ENCODE measurements at places on chromosomes 13 and 19.

- no peak for DNase-seq
Measured at GRCh38 chr13:99577934-99578917, 77.0 kb downstream of the TM9SF2 start.

DNA sequence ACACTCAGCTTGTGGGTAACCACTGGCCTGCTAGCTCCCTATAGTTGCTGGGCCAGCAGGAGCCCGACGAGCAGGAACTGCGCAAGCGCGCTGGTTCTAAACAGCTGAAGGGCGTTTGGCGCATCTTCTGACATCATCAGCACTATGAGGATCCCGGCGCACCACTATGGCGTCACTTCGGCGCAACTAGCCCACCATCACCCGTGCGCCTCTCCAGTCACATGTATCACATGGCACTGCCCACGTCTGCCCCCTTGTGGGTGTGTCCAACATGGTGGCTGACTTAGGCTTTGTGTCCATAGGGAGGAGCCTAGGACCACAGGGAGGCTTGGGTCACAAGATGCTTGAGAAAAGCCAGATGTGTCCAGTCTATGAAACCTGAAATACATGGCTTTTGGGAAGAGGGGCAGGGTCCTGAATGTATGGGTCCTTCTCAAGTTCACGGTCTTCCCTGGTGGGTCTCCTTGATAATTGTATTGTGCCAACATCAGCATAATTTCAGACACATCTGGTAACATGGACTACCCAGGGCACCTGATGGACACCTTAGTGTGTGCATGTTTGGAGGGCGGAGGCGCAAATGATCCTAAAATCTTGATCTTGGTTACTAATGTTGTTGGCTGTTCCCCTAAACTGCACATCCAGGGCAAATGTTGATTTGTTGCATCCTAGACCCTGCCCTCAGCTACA is 18.0 kb downstream of the KLK4 start:
- no peak for DNase-seq

GRCh38 chr19:14127929-14128509 is 8.4 kb downstream of the ASF1B start:
- DNase-seq: no peak

DNA sequence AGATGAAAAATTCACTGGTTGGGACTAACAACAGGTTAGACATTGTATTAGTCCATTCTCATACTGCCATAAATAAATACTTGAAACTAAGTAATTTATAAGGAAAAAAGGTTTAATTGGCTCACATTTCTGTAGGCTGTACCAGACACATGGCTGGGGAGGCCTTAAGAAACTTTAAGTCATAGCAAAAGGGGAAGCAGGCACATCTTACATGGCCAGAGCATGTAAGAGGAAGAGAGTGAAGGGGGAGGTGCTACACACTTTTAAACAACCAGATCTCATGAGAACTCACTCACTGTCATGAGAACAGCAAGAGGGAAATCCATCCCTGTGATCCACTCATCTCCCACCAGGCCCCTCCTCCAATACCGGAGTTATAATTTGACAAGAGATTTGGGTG is 125.9 kb downstream of the SUCLA2 start:
- DNase-seq: no peak

- no peak for DNase-seq
Measured at GRCh38 chr13:30178976-30179375, 128.4 kb downstream of the KATNAL1 start.

GRCh38 chr13:73245246-73245645 is 186.4 kb downstream of the KLF5 start:
- no peak for DNase-seq

DNA sequence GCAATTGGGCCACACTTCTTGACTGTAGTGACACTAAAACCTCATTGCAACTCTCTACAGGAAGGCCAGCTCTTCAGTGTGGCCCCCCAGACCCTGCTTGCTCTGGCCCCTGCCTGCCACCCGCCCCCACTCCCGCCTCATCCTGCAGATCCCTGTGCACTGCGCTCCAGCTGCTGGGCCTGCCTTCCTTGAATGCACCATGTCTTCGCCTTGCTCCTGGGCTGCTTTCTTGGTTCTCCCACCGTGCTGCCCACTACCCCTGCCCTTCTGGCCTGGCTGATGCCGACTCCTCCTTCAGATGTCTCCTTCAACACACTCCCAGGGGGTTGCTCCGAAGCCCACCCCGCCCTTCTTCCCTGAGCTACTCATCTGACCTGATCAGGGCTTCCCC is 98.2 kb downstream of the SIPA1L3 start:
- DNase-seq: no peak

GRCh38 chr19:2766594-2767372 is 16.3 kb downstream of the SGTA start:
- DNase-seq: no peak

DNA sequence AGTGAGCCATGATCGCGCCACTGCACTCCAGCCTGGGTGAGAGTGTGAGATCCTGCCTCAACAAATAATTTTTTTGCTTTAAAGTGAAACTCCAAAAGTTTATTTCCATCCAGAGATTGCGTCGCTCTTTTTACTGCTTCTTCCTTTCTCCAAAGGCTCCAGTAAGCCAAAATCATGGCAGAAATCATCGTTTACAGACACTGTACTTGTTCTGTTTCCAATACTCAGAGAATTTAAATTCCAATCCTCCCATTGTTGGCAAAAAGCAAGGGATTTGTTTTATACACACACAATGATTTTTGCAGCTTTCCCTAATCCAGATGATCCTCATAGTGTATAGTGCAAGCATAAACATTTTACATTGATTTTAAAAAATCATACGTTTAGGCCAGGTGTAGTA is 15.3 kb downstream of the FBXO27 start:
- DNase-seq: no peak

GRCh38 chr19:293436-294110 is 2.4 kb upstream of the PLPP2 start:
- DNase-seq: no peak

GRCh38 chr13:19658831-19659230 is 25.4 kb downstream of the MPHOSPH8 start:
- DNase-seq: no peak

- no peak for DNase-seq
Measured at GRCh38 chr13:27857282-27857681, 62.5 kb upstream of the PDX1 start.

GRCh38 chr13:95452375-95452774 is 100.1 kb upstream of the CLDN10 start:
- no peak for DNase-seq

GRCh38 chr19:44346556-44346955 is 9.9 kb downstream of the ZNF112 start:
- DNase-seq: no peak

DNA sequence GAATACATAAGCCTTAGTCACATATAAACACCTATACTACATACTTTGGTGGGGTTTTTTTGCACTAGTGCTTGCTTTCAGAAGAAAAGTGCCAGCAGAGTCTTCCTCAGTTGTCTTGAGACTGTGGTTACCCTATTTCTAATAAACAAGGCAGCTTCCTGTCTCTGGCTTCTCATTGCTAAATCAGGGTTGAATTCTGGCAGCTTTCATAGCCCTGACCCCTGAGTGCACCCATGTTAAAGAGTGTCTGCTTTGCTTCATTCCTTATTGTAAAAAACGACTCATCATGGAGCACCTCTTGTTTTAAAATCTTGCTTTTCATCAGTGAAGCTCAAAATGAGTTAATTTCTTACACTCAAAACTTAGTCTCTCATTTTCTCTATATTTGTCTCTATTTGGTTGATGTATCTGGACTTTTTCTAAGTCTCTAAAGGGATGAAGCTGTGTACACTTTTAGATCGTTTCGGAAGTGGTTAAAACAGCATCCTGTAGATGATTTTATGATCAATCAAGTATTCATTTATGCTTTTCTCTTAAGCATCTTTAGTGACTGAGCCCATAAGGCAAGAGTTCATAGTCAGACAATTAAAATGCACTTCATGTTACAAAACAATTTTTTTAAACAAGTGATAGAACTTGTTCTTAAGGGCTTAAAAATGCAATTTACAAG is 72.1 kb downstream of the KLF12 start:
- no peak for DNase-seq

GRCh38 chr13:72696579-72696978 is 30.9 kb downstream of the MZT1 start:
- DNase-seq: no peak

GRCh38 chr19:56108447-56109195 is 12.5 kb downstream of the ZNF787 start:
- no peak for DNase-seq

DNA sequence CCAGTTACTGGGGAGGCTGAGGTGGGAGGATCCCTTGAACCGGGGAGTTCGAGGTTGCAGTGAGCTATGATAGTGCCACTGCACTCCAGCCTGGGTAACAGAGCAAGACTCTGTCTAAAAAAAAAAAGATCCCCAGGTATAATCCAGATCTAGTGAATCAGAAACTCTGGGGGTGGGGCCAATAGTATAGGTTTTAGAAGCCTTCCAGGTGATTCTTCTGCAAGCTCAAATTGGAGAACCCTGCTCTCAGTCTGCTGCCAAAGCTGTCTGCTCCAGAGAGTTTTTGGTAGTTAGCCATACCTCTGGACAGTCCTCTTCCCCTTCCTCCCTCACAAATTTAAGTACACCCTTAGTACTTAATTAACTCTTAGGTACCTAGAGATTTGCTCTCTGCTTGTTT is 28.0 kb downstream of the SERP2 start:
- DNase-seq: no peak

DNA sequence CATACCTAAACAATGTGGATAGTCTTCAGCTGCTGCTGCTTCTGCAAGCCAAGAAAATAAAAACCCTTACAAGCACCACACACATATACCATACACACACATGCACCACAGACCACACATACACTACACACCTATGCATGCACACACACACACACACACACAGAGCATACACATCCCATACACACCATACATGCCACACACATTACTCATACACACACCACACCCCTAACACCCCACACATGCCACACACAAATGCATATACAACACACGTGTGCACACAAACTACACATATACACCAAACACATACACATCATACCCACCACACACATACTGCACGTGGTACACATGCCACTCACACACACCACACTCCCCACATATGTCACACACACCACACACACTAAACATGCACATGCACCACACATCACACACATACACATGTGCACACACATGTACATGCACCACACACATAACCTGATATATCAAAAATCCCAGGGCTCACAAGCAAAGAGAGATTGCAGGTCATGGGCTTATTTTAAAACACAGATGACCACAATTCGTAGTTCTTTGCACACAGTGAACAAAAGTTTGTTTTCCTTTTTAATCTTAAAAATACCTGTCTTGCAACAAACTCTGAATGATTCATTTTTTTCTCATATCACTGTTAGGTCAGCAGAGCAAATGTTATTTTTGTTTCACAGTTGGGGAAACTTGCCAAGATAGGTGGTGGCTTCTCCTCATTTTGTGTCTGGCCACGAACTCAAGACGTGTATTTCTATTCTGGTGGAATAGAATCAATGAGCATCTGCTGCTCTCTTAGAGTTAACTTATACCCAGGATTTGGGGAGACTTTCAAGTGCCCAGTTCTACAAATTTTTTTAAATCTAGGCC is 456.6 kb downstream of the FGF9 start:
- no peak for DNase-seq

DNA sequence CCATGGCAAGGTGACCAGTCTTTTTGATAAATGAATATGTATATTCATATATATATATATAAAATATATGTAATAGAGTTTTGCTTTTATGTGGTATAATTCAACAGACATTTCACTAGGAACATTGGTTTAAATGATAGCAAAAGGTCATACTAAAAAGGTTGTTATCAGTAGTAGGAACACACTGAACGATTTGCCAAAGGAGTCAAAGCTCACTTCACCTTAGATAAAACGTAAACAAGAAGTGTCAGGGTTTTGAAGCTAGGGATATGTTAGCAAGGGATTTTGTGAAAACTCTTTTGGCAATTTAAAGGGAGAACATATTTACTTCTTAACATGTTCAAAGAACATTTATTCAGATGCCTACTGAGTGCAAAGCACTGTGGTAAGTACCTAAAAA is 8.0 kb upstream of the HS6ST3 start:
- no peak for DNase-seq

DNA sequence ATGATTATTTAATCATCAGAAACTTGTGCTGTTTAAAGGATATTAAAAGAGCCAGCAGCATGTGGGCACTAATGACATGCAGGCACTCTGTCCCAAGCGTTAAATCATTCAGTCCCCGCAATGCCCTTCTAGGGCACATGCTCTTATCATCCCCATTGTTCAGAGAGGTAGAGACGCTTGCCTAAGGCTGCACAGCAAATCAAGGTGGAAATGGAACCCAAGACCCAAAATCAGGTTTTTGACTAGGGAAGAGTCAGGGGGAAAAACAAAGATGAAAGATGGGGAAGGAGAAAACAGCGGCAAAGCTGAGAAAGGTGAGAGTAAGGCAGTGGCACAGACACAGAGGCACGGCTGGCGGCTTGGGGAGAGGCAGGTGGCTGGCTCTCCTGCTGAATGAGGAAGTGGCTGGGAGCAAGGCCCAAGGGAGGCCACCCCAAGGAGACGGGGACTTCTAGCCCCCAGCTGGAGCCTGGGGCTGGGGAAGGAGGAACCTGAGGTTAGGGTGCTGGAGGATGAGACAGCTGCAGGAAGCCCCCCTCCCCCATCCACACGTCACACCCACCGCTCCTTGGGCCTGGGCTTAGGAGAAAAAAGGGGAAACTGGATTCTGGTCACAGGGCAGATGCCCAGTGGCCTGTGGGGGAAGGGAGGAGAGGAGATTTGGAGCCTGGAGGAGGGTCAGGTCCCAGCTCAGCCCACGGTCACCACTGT is 1.0 kb upstream of the TYROBP start:
- peak; percentile 50 for DNase-seq

- DNase-seq: no peak
Measured at GRCh38 chr19:33769208-33769607, 27.5 kb upstream of the KCTD15 start.

- DNase-seq: no peak
Measured at GRCh38 chr13:107069108-107069776, 501.3 kb upstream of the ARGLU1 start.

DNA sequence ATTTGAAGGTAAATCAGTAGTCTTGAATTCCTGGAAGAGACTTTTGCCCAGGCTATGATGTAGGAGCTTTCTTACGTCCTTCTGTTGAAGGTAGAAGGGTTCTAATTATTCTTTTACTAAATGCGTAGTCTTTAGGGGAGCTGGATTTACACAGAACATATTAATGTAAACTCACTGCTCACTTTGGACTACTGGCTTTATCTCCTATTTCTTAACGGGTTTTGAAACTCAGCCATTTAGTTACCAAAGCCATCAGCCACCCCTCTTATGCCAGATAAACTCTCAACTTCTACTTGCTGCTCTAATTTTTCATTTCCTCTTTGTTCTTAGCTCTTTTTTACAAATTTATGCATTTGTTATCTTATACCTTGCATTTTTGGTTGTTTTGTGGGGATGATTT is 81.5 kb downstream of the FNDC3A start:
- no peak for DNase-seq

DNA sequence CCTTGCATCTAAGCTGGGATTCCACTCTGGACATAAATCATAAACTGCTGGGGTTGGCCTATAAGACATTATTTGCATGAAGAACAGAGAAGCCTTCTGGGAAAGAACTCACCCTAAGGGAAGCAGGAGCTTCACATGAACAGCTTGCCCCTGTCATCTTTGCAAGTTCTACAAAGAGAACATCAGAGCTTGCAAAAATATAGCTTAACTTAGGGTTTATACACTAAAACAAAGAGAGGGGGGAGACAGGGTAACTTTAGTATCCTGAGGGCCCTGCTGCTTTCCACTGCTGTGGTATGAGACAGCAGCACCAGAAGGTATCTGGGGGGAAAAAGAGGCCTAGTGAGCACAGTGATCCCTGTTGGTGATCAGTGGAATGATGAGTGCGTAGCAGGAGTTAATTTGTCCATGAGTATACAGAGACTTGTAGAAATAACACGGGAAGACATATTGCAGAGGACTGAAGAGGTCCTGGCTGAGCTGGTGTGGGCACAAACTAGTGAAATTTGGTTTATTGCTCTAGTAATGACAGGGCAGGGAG is 116.1 kb upstream of the TSC22D1 start:
- DNase-seq: no peak
